ENCODE measurements at places on chromosomes 2 and 18.

DNA sequence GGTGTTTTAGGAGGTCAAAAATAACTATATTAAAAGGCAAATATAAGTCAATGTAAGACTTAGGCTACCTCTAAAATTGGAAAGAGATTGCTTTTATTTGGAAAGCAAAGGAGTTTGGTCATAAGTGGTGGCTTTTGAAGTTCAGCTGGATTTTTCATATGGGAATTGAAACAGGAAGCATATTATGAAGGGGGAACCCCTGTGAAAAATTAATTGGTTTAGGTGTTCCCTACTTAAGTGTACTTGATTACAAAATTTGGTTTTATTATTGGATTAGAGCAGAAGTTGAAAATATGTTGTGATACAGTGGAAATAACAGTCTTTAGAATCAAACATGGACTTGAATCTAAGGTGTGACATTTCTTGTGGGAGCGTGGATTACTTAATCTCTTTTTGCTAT is 121.4 kb upstream of the TTC27 start:
- no peak for DNase-seq

DNA sequence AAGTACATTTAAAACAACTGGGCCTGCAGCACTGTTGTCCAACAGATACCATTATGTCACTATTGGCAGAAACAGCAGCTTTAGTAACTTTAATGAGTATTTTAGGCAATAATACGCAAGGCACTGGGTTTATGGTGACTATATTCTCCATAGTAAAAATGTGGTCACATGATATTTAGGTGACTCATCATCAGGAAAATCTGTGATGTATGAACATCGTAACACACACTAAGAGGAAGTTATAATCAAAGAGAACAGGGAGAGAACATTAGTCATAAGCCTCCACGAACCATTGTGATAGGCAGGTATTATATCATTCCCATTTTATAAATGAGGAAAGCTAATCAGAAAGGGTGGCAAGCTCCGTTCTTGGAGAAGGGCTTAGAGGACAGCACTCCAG is 36.9 kb downstream of the RAPH1 start:
- no peak for DNase-seq

GRCh38 chr2:210429403-210430137 is 47.0 kb downstream of the LANCL1 start:
- DNase-seq, result no peak

DNA sequence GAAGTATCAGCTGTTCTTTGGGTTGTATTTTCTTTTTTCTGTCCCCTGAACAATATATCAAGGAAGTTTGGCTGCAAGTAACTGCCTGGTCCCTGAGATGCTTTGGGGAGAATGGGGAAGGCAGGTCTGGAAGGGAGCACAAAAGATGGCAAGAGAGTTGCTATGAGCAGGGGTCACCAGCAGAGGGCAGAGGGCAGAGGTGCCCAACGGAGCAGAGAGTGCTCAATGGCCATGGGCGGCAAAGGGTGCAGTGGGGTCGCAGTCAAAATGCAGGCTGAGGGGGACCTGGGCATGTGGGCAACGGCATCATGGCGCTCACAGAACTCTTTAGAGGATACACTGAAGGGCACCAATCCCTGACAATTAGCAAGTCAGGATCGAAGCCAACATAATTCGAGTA is 107.7 kb upstream of the ATP8B1 start:
- no peak for DNase-seq

GRCh38 chr18:48808476-48808875 is 142.3 kb downstream of the SMAD7 start:
- DNase-seq, result no peak

DNA sequence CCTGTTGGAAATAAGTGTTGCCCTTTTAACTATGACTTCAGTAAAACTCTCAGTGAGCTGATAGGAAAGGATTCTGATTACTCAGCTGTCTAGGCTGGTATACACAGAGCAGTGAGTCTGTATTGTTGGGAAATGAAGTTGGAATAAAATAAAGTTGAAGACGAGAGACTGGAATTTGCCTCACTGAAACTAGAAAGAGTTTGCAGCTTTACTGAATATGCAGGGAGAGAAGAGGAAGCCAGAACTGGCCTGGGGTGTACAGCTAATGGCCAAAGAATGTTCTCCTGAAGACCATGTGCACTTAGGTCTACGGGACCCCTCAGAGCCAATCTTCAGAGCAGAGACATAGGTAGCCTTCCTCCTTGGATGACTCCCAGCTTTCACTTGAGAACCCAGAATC is 26.5 kb downstream of the EIF4E2 start:
- no peak for DNase-seq

- DNase-seq, result no peak
Observed at GRCh38 chr2:145303536-145303935, 783.6 kb upstream of the ZEB2 start.

GRCh38 chr2:69642709-69643601 is 584 bp downstream of the AAK1 start:
- peak; percentile 51 for DNase-seq

GRCh38 chr2:234846599-234847363 is 105.0 kb upstream of the SH3BP4 start:
- no peak for DNase-seq

DNA sequence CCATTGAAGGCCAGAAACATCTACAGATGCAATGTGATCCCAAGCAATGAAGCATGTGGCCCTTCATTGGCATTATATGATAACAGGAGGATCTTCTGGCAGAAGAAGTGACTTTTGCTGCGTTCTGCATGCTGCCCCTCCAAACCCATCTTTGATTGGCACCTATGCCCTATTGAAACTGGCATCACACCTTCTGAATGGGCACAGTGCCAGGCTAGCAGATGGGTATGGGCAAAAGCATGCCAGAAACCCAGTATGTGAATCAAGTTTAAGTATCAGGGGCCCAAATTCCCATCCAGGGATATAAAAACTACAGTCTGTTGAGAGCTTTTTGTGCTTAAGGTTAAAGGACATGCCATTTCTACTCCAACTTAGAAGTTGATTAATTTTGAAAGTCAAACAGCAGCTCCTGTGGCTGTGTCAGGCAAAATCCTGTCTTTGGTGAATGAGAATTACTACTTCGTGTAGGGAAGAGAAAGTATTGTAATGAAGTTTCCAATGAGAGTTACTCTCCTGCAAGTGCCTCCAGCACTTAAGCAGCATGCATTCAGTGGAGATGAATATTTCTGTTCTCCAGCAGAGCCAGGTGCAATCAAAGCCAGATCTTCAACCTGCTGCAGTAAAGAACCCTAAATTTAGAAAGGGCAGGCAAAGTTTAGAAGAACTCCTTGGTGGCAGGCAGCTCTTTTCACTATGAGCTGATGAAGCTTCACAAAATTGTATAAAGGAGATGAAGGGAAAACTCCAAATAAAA is 8.6 kb downstream of the VRK2 start:
- DNase-seq, result no peak

- no peak for DNase-seq
Observed at GRCh38 chr2:100852999-100853908, 33.3 kb downstream of the NPAS2 start.

DNA sequence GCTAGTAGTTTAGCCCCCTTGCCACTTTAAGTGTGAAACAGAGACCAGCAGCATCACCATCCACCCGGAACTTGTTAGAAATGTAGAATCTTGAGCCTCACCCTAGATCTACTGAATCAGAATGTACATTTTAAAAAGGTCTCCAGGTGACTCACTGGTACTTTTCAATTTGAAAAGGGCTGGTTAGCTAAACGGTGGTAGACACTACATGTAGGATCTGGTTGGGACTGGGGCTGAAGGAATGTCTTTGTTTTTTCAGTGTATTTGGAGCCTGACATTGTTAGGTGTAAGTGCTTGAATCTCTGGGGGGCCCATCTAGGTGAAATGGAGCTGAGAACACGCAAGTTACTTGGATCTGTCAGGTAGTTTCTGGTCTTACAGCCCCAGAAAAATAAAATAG is 44.0 kb upstream of the XPO1 start:
- no peak for DNase-seq

DNA sequence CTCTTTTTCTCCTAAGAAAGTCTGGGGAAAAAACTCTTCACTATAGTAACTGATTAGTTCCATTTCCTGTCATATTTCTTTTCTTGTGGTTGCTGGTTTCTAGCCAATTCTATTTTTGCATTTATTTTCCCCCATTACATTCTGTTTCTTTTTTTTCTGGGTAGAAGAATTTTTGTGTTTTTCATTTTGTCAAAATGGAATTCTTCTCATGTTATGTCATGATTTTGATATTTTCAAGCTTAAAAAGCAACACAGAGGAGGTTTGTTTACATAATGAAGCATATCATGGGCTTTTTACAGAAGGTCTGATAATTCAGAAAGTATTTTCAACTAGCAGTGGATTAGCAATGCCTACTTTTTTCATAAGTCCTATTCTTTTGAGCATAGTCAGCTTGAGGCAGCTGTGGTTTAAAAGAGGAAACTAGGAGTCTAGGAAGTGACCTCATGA is 102.0 kb downstream of the MAP2 start:
- no peak for DNase-seq

DNA sequence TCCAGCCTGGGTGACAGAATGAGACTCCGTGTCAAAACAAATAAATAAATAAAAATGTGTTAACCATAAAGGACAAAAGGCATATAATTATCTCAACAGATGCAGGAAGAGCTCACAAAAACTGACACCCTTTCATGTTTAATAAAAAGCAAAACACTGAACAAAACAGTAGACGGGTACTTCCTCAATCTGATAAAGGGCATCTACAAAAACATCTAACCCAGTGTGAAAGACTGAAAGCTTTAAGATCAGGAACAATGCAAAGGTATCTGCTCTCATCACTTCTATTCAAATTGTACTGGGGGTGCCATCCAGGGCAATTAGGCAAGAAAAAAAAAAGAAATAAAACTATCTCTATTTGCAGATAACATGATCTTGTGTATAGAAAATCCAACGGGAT is 11.7 kb upstream of the NCL start:
- no peak for DNase-seq

DNA sequence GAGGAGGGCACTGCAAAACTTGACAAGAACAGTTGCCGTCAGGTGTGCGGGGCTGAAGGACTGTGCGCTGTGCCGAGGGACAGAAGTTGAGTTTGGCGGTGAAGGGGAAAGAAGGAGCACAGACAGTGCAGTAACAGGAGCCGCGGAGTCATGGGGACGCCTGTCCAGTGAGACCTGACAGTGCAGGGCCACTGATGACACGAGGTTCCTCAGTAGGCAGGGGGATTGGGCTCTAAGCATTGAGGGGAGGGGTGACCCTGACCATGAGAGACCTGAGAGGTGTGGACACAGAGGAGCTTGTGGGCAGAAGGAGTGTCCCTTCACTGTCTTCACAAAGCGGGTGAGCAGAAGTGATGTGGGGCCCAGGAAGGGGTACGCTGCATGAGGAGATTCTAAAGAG is 104.8 kb downstream of the MTCL1 start:
- DNase-seq, result no peak

GRCh38 chr18:21134895-21135294 is 23.3 kb upstream of the ROCK1 start:
- DNase-seq, result no peak

DNA sequence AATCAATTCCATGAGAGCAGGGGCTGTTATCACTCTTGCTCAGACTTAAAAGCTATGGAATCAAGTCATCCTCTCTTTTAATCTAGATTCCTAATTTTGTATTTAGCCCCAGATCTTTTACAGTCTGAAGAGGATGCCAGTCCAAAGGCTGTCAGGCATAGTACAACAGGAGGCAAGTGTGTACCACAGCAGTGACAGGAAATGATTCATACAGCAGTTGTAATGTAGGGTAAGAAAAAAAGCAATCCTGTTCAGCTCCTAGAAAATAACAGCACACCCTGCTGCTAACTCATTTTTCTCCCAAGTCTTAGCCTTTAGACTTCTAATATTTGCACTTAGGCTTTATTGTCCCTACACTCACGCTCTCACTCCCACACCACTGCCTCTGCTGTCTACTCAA is 127.8 kb upstream of the SYT4 start:
- no peak for DNase-seq

DNA sequence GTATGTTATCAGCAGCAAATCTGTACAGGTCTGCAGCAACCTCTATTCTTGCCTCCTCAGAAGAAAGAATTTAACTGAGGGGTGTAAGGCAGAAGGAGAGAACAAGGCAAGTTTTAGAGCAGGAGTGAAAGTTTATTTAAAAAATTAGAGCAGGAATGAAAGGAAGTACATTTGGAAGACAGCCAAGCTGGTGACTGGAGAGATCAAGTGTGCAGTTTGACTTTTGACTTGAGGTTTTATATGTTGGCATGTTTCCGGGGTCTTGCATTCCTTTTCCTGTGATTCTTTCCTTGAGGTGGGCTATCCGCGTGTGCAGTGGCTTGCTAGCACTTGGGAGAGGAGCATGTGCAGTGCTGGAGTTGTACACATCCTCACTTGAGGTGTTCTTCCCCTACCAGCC is 16.5 kb upstream of the CERS6 start:
- no peak for DNase-seq

DNA sequence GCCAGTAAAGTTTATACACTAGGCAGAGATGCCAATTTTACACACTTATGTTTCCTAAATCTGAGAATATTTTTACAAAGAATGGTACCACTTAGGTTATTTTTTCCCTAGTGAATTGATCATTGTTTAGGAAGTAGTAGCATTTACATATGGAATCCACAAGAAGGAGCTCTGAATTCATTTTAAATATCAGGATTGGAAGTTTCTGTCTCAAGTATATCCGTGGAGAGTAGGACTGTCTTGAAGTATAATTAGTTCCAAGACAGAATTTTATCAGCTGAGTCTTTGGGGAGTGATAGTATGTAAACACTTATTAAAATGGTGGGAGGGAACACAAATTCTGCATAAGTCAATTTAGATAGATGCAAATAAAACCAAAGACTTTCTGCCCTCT is 82.3 kb upstream of the FAM98A start:
- no peak for DNase-seq

- no peak for DNase-seq
Observed at GRCh38 chr2:134792186-134792585, 46.2 kb upstream of the ACMSD start.

GRCh38 chr2:43133708-43134570 is 92.5 kb downstream of the ZFP36L2 start:
- DNase-seq, result peak; percentile 56

DNA sequence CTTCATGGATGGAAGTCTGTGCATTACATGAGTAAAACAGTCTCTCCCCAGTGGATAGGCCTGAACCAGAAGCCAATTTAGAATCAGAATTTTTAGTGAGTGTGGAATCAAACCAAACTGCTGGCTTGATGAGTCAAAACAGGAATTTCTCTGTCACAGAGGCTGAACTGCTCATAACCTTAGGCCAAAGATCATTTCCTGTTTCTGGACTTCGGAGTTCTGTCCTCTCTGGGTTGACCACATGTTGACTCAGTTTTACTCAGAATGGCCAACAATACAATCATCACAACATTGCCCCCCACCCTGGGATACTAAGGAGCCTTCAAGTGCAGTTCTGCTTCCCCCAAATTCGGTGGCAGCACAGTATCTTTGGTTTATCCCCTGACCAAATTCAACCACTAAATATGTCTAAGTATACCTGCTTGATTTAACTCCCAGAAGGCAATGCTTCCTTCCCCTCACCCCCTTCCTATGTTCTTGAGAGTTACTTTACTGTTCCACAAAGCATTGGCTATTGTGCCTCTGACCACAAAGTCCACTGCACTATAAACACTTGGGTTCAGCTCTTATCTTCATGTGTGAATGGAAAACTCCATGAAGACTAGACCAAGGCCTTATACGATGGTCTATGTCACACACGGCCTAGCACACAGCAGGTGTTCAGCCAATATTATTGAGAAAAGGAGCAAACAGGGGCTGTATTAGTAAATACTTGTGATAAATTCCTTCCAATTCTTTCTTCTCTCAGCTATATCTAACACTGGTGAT is 67.8 kb downstream of the NXPH2 start:
- no peak for DNase-seq

- DNase-seq, result no peak
Observed at GRCh38 chr2:104572834-104573233, 281.1 kb upstream of the POU3F3 start.
